ENCODE measurements at places on chromosomes 1 and 21. TPM values are rescaled to one million over a fixed set of nuclear protein-coding genes. Genes with fewer than 3 reads are reported as not detected.
A peak's percentile ranks its signal among the peaks of the same experiment; 100 is the strongest.

RBP7 gene
- total RNA-seq = 8.7 TPM

DNA sequence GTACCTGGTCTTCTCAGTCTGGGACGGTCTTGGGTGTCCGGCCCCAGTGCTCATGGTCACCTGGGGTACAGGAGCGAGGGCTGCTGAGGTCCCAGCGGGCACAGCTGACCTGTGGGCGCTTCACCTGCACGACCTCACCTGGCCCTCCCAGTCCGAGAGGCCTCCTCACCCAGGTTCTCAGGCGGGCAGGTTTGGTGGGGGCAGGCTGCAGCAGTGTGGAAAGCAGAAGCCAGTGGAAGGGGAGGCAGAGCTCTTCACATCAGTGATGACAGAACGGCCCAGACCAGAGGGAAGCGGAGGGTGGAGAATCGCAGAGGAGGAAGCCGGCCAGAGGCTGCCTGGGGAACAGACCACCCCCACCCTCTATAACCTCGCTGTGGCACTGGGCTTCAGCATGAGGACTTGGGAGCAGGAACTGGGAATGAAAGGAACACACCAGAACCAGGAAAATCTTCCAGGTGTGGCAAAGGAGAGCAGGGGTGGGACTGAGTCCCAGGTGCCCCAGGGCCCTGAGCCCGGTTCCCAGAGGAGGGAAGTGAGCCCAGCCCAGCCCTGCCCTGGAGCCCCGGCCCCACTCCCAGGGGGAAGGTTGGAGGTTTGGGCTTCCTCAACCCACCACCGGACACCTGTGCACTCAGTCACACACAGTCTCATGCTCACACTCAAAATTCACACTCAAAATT, 265.2 kb upstream of the VAMP3 start:
- DNase-seq = no peak
- H3K4me3 ChIP-seq = no peak overlapping the region
- no peaks in the 10 kb centered on the region for H3K4me1 ChIP-seq
- no peaks in the 10 kb centered on the region for H3K36me3 ChIP-seq
- no peaks in the 10 kb centered on the region for H3K27me3 ChIP-seq

TMEM125 gene
- total RNA-seq = 188 TPM

GRCh38 chr1:208929575-208929974, 653.9 kb upstream of the CAMK1G start:
- H3K36me3 ChIP-seq = no peaks in the 10 kb centered on the region
- no peak overlapping the region for H3K4me3 ChIP-seq
- H3K4me1 ChIP-seq = no peaks in the 10 kb centered on the region
- DNase-seq = no peak
- no peak overlapping the region for H3K27ac ChIP-seq

FAM163A gene
- not detected for total RNA-seq

HOOK1 gene
- 18.5 TPM for total RNA-seq

FBLIM1 gene
- total RNA-seq = 39.0 TPM

ACAP3 gene
- total RNA-seq = 55.2 TPM

FAM110D gene
- total RNA-seq = 6.9 TPM

KRTAP21-2 gene
- total RNA-seq = not detected

GRCh38 chr21:22476214-22476613, 1478.0 kb downstream of the NCAM2 start:
- no peak for DNase-seq
- H3K4me1 ChIP-seq = no peaks in the 10 kb centered on the region
- no peak overlapping the region for H3K27ac ChIP-seq
- no peaks in the 10 kb centered on the region for H3K36me3 ChIP-seq
- H3K27me3 ChIP-seq = no peaks in the 10 kb centered on the region

DNA sequence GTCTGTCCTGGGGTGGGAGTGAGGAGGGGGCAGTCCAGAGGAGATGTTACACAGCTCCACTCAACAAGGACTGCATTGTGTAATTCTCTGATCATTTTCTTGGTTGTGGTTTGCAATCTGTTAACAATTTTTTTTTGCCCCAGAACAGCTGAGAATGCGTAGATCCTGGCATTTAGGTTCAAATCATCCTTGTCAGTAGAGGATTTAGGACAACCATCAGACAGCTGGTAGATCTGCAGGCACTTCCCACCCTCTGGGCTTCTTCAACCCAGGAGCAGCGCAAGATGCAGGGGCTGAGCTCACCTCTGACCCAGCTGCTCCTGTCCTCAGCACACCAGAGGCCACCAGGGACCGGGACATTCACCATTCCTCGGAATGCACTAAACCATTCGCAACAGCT, 13.5 kb downstream of the BCAR3 start:
- no peak for DNase-seq

DNA sequence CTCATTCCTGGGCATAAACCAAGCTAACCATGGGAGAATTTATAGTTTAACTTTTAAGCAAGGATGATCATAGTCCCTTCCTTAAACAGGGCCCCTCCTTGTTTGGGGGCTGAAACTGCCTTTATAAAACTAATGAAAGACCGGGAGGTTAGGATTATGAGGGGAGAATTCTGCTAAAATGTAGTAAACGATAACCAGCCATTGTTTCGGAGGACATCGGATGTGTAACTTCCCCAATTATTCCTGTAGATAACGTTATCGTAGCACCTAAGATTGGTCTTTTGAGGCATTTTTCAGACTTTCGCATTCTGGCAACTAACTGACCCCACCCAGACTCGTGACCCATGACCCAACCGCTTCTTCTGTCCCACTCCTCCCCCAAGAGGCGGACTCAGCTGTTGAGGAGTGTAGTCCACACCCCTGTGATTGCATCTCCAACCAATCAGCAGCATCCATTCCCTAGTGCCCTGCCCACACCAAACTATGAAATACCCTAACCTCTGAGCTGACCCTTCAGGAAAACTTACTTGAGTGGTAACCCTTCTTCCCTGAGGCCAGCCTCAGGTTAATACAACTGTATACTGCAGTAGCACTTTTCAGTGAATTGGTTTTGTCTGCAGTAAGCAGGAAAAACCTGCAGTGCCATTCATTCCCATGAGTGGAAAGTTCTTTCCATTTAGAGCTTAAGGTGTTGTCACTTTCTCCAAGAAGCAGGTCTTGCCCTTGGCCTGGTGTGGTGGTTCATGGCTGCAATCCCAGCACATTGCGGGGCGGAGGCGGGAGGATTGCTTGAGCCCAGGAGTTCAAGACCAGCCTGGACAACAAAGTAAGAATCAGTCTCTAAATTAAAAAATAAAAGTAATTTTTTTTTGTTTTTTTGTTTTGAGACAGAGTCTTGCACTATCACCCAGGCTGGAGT, 823 bp upstream of the SYF2 start:
- peaks cover 36% of the 10 kb centered on the region for H3K36me3 ChIP-seq
- H3K4me1 ChIP-seq = peaks cover 54% of the 10 kb centered on the region
- H3K4me3 ChIP-seq = peak overlapping the region; percentile 86
- no peaks in the 10 kb centered on the region for H3K27me3 ChIP-seq

DNA sequence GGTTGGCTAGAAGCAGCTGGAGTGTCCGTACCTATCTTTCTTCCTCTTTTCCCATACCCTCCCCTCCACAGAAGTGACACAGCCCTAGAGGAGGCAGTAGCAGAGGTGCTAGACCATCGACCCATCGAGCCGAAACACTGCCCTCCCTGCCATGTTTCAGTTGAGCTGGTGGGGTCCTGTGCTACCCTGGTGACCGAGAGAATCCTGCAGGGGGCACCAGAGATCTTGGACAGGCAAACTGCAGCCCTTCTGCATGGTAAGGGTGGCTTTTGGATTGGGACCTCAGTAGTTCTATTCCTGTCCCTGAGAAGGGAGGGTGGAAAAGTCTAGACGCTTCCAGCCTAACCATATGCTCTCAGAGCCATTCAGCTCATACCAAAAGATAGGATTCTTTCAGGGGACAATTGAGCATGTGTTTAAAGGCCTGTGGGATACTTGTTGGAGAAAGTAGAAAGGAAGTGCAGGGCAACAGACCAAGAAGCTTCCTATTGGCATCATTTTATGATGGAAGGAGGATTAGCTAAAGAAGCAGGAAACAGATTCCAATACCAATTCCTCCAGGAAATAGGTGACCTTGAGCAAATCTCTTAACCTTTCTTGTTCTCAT, 11.7 kb upstream of the BNIPL start:
- peak; percentile 82 for DNase-seq
- H3K4me1 ChIP-seq = no peaks in the 10 kb centered on the region
- peaks cover 46% of the 10 kb centered on the region for H3K36me3 ChIP-seq
- no peaks in the 10 kb centered on the region for H3K27me3 ChIP-seq

DNA sequence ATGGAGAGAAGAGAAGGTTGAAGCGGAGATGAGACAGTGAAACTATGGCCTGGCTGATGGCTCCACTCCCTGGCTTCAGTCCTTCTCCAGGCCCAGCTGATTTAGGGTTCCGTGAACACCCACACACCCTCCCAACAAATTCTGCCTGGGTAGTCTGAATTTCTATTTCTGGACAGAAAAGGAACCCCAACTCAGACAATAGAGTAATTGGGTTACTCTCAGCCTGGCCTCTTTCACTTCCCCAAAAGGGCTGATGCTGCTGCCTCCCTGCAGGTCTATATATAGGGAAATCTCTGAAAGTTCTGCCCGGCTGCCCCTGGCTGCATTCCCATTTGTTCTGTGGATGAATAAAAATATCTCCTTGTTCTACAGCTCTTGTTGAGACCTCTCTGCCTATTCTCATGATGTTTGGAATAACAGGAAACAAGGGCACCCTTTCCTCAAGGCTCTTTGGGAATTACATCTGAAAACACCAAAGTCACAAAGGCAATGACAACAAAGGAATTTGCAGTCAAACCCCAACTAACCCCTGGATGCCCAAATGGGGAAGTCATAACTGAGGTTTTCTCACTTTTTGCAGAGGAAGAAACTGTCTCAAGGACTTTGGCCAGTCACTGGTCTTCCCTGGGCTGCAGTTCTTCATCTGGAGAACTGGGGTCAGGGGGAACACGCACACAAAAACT, 11.4 kb upstream of the ZSCAN20 start:
- H3K27me3 ChIP-seq = no peaks in the 10 kb centered on the region
- DNase-seq = peak; percentile 42
- no peak overlapping the region for H3K4me3 ChIP-seq
- H3K36me3 ChIP-seq = no peaks in the 10 kb centered on the region
- H3K27ac ChIP-seq = peak overlapping the region; percentile 11
- no peaks in the 10 kb centered on the region for H3K4me1 ChIP-seq

DNA sequence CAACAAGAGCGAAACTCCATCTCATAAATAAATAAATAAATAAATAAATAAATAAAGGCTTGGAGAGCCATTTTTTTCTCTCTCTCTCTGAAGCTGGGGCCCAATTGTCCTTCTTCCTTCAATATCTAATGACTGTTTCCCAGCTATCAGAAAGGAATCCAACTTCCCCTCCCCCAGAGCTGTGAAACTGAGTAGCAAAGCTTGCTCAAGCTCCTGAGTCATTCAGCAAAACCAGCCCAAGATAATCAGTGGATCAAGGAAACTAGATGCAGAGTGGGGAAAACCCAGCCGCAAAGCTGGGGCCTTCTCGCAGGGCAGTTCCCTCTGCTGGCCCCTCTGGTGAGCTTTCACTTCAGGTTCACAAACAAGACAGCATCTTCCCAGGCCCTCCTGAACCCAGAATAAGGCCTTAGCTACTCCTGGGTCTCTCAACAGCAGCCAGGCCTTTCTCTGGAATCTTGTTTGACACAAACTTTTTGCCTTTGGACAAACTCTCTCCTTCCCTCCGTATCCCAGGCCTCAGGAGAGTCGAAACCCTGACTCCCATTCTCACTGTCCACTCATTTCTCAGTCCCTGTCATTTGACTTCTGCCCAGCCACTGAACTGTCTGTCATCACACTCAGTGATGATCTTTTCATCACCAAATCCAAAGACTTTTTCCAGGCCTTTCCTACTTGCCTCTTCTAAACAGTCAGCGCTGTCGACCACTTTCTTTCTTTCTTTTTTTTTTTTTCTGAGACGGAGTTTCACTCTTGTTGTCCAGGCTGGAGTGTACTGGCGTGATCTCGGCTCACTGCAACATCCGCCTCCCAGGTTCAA, 18.0 kb upstream of the PTP4A2 start:
- H3K36me3 ChIP-seq = no peaks in the 10 kb centered on the region
- H3K27ac ChIP-seq = peak overlapping the region; percentile 90
- H3K27me3 ChIP-seq = no peaks in the 10 kb centered on the region
- peaks cover 40% of the 10 kb centered on the region for H3K4me1 ChIP-seq
- peak; percentile 85 for DNase-seq

DNA sequence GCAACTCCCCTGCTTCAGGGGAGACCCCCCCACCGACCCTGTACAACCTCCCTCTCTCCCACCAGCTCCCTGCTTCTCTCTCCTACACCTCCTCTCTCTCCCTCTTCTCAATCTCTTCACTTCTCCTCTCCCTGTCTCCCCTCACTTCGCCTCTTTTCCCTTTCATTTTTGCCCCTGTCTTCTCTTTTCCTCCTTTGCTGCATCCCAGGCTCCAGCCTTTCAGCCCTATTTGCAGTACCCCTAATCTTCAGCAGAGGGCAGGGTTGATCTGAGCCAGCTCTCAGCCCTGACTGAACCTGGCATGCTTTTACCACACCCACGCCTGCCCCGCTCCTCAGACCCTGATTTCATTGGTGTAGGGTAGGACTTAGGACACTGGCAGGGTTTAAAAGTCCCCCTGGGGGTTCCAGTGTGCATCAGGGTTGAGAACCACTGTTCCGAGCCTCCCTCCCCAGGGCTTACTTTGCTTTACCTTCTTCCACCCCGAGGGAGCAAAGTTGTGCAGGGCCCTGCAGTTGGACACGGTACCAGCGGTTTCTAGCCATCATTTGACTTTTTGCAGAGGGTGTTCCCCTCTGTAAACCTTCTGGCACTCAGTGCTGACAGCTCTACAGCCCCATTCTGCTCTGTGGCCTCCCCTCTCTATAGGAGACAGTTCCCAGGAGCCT, 67.3 kb upstream of the CNTN2 start:
- no peaks in the 10 kb centered on the region for H3K36me3 ChIP-seq
- H3K4me1 ChIP-seq = no peaks in the 10 kb centered on the region
- no peak for DNase-seq
- no peaks in the 10 kb centered on the region for H3K27me3 ChIP-seq
- no peak overlapping the region for H3K27ac ChIP-seq
- H3K4me3 ChIP-seq = no peak overlapping the region

- DNase-seq = no peak
- no peak overlapping the region for H3K27ac ChIP-seq
- H3K36me3 ChIP-seq = no peaks in the 10 kb centered on the region
- no peaks in the 10 kb centered on the region for H3K27me3 ChIP-seq
- H3K4me3 ChIP-seq = no peak overlapping the region
Measured at GRCh38 chr1:232834066-232834465, 28.9 kb downstream of the MAP10 start.

KTI12 gene
- 7.3 TPM for total RNA-seq

- no peaks in the 10 kb centered on the region for H3K27me3 ChIP-seq
- H3K4me3 ChIP-seq = no peak overlapping the region
- peak; percentile 33 for DNase-seq
- no peaks in the 10 kb centered on the region for H3K36me3 ChIP-seq
Measured at GRCh38 chr1:36763771-36764170, 270.5 kb downstream of the GRIK3 start.

DNA sequence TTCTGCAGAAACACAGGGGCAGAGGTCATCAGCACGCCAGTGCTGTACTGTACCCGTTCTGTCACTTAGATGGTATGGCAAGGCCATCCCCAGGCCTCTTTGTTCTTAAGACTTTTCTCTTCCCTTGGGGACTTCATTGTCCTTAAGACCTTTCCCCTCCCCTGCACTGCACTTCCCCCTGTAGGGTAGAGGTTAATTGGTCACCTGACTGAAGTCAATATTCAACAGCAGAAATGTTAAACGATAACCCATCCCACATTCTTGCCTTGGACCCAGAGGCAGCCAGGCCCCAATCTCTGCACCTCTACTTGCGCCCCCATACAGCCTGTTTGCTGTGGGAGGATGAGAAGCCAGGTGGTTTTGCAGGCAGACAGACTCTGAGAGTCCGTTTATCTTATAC, 10.2 kb downstream of the PHGDH start:
- H3K27me3 ChIP-seq = no peaks in the 10 kb centered on the region
- no peak for DNase-seq

FCRL1 gene
- total RNA-seq = 1.4 TPM

- no peak for DNase-seq
- H3K4me3 ChIP-seq = no peak overlapping the region
- H3K27me3 ChIP-seq = no peaks in the 10 kb centered on the region
- H3K4me1 ChIP-seq = no peaks in the 10 kb centered on the region
- no peaks in the 10 kb centered on the region for H3K36me3 ChIP-seq
- no peak overlapping the region for H3K27ac ChIP-seq
Measured at GRCh38 chr1:223161321-223161720, 18.3 kb upstream of the TLR5 start.
